ENCODE measurements at places on chromosomes 5 and 9. TPM values are rescaled to one million over a fixed set of nuclear protein-coding genes. Genes with fewer than 3 reads are reported as not detected.

The MYOZ3 gene
- total RNA-seq: 19.4 TPM

The HEMGN gene
- total RNA-seq: not detected

The ZNF189 gene
- total RNA-seq: 11.9 TPM

The SLC36A2 gene
- total RNA-seq: not detected

The PPP1R2B gene
- total RNA-seq: not detected

The DRD1 gene
- total RNA-seq: 0.19 TPM

The C9orf153 gene
- total RNA-seq: 0.65 TPM

The NPR2 gene
- total RNA-seq: 11.0 TPM

The MED10 gene
- 20.1 TPM for total RNA-seq

The PTGR1 gene
- total RNA-seq: 28.5 TPM

- H3K27ac ChIP-seq: no peak overlapping the region
- H3K4me1 ChIP-seq: peaks cover 2% of the 10 kb centered on the region
- no peak overlapping the region for H3K4me3 ChIP-seq
- H3K27me3 ChIP-seq: no peaks in the 10 kb centered on the region
Observed at GRCh38 chr9:76756268-76756640, 8.0 kb upstream of the PCA3 start.

GRCh38 chr9:135589596-135590485 lies 28.3 kb downstream of the PAEP start:
- no peak overlapping the region for H3K27ac ChIP-seq
- no peaks in the 10 kb centered on the region for H3K4me1 ChIP-seq
- H3K27me3 ChIP-seq: no peaks in the 10 kb centered on the region
- H3K36me3 ChIP-seq: no peaks in the 10 kb centered on the region
- H3K4me3 ChIP-seq: no peak overlapping the region

DNA sequence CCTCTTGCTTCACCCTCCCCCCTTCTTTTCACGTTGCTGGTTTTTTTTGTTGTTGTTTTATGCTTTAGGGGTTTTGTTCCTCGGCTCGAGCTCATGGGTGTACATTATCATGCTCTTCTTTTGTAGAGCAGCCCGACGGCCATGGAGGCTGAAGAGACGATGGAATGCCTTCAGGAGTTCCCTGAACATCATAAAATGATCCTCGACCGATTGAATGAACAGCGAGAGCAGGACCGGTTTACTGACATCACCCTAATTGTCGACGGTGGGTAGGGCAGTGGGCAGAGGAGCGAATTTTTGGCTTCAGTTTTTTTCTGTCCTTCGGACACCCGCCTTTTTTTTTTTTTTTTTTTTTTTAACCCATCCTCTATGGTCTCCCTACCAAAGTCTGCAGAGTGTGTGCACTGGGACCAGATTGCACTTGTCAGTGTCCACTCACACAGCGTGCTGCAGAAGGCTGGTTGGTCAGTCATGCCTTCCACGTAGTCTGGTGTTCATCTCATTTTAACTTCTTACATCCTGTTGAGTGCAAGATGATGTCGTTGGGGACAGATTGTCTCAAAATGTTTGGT lies 1.3 kb downstream of the ZNF131 start:
- no peaks in the 10 kb centered on the region for H3K4me1 ChIP-seq
- H3K27me3 ChIP-seq: no peaks in the 10 kb centered on the region
- DNase-seq: no peak
- H3K4me3 ChIP-seq: peak overlapping the region; percentile 76

GRCh38 chr5:60141119-60141518 lies 247.6 kb upstream of the PDE4D start:
- H3K4me3 ChIP-seq: no peak overlapping the region
- no peaks in the 10 kb centered on the region for H3K27me3 ChIP-seq

- H3K36me3 ChIP-seq: no peaks in the 10 kb centered on the region
- no peak overlapping the region for H3K4me3 ChIP-seq
- H3K27ac ChIP-seq: no peak overlapping the region
- H3K27me3 ChIP-seq: no peaks in the 10 kb centered on the region
Observed at GRCh38 chr9:130382096-130382495, 62.7 kb upstream of the ASS1 start.

DNA sequence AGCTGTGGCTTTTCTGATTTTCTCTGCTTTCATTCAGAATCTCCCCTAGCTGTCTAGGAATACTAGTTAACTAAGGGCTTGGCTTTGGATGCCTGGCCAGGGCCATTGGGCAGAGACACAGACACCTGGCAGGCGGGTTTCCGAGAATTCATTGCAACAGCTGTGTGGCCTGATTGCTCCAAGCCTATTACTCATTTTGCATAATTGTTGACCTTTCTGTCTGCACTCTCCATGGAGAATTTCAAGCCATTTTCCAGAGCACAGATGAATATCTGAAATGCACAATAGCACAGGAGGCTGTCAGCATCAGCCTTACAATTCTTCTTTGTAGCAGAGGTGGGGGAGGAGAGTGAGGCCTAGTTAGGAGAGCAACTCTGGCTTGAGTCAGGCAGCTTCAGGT lies 310.5 kb downstream of the DMAC1 start:
- H3K4me1 ChIP-seq: no peaks in the 10 kb centered on the region
- H3K27me3 ChIP-seq: no peaks in the 10 kb centered on the region
- no peaks in the 10 kb centered on the region for H3K36me3 ChIP-seq
- DNase-seq: no peak
- H3K27ac ChIP-seq: no peak overlapping the region

DNA sequence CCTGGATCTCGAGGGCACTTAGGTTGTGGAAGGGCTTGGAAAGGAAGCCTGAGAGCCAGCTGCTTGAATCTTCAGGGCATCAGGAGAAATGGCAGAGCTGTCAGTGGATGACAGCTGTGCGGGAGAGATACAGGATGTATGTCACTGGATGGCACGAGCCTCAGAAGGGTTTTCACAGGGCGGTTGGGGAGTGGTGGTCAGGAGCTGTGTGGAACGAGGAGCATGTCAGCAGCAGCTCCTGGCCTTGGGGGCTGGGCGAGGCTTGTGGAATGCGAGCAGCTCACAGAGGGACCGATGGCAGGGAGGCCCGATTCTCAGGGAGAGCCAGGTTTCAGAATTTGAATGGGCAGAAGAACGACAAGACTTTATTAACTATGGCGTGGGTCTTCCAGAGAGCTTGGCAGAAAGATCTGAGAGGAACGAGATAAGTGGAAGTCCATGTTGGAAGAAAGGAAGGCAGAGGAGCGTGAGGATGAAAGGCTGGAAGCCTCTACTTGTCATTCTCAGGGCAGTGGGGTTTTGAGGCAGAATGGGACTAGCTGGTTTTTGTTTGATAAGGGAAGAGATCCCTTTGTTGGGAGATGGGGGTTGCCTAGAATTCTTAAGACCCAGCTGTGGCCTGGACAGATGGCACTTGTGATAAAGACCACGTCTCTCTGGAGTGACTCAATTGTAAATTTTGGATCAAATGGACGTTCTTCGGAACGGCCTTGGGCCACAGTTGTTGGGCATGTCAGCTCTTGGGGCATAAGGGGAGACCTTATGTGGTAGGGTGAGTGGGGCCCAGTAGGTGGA lies 60.3 kb downstream of the SNX30 start:
- peaks cover 2% of the 10 kb centered on the region for H3K36me3 ChIP-seq
- no peak overlapping the region for H3K4me3 ChIP-seq
- H3K27ac ChIP-seq: no peak overlapping the region
- no peaks in the 10 kb centered on the region for H3K27me3 ChIP-seq
- peaks cover 2% of the 10 kb centered on the region for H3K4me1 ChIP-seq
- DNase-seq: no peak

DNA sequence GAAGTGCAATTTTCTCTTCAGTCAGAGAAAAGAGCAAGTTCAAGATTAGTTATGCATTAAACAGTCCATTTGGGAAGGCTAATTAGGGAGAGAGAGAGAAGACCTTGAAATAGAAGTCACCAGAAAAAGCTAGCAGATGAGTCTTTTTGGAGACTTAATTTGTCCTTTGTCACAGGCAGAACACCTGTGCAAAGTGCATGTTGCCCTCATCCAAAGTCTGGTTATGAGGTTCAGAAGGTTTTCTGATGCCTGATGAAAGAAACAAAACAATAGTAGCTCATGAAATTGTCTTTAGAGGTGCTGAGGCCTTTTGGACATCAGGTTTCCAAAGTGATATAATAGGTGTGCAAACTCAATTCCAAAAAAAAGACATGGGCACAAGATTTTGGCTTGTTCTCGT lies 199.3 kb downstream of the MAN2A1 start:
- H3K4me1 ChIP-seq: no peaks in the 10 kb centered on the region
- H3K27ac ChIP-seq: no peak overlapping the region
- no peak for DNase-seq

DNA sequence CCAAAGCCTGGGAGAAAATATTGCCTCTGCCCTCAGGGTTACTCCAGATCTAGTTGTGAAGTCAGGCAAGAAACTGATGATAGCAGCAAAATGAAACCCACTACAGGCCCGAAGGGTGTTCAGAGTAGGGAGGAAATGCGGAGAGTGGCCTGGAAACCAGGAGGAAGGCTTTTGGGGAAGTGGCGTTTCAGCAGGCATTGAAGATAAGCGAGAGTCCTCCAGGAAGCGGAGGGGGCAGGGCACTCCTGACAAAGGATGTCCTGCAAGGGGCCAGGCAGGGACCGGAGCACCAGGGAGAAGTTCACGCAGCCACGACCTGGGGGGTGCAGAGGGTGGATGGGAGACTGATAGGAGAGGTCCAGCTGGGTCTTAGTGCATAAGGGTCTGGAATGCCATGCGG lies 7.8 kb upstream of the FOXI1 start:
- no peak overlapping the region for H3K27ac ChIP-seq
- no peaks in the 10 kb centered on the region for H3K4me1 ChIP-seq
- no peak for DNase-seq
- H3K4me3 ChIP-seq: no peak overlapping the region

GRCh38 chr5:143147383-143147782 lies 256.1 kb downstream of the NR3C1 start:
- H3K4me1 ChIP-seq: no peaks in the 10 kb centered on the region
- H3K27me3 ChIP-seq: no peaks in the 10 kb centered on the region
- no peak overlapping the region for H3K27ac ChIP-seq
- no peak overlapping the region for H3K4me3 ChIP-seq
- no peak for DNase-seq

- no peaks in the 10 kb centered on the region for H3K36me3 ChIP-seq
- peaks cover 65% of the 10 kb centered on the region for H3K27me3 ChIP-seq
- peaks cover 15% of the 10 kb centered on the region for H3K4me1 ChIP-seq
- DNase-seq: no peak
- no peak overlapping the region for H3K4me3 ChIP-seq
Observed at GRCh38 chr9:99827244-99827643, 5.6 kb downstream of the NR4A3 start.

- no peaks in the 10 kb centered on the region for H3K36me3 ChIP-seq
- H3K4me1 ChIP-seq: no peaks in the 10 kb centered on the region
- H3K27me3 ChIP-seq: no peaks in the 10 kb centered on the region
- no peak overlapping the region for H3K27ac ChIP-seq
Observed at GRCh38 chr9:30482499-30482898, 1901.9 kb upstream of the ACO1 start.

GRCh38 chr9:131982671-131983239 lies 96.9 kb downstream of the MED27 start:
- no peak overlapping the region for H3K4me3 ChIP-seq
- no peaks in the 10 kb centered on the region for H3K4me1 ChIP-seq
- H3K27me3 ChIP-seq: no peaks in the 10 kb centered on the region
- no peaks in the 10 kb centered on the region for H3K36me3 ChIP-seq

DNA sequence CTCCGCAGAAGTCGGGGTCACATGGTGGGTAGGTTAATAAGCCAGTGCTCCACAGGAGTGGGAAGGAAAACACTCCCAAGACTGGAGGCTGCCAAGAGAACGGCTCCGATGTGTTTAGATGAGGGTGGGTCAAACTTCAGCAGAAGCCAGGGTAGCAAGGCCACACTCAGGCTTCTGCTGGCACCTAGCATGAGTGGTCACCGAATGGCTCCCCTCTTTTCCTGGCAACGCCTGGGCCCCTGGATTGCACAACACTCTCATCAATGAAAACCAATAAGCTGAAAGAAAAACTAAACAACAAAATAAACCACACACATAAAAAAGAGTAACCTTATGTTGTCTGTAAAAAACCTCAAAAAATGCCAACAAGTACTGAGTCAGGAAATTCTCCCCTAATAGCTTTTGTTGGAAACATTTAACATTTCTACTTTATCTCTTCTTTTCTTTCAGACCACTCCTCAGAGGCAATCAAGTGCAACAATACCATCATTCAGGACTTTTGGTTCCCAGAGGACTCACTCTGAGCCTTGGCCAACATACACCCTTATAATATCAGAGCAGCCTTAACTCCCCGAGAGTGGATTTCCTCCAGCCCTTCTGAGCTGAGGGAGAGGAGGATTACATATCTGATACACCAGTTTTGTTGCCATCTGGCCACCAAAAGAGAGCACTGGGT lies 279.9 kb downstream of the ENC1 start:
- H3K36me3 ChIP-seq: no peaks in the 10 kb centered on the region
- no peaks in the 10 kb centered on the region for H3K4me1 ChIP-seq
- no peak overlapping the region for H3K27ac ChIP-seq
- no peak overlapping the region for H3K4me3 ChIP-seq

- no peak overlapping the region for H3K4me3 ChIP-seq
- no peak for DNase-seq
- H3K36me3 ChIP-seq: no peaks in the 10 kb centered on the region
- no peaks in the 10 kb centered on the region for H3K27me3 ChIP-seq
- H3K27ac ChIP-seq: no peak overlapping the region
Observed at GRCh38 chr5:148839960-148840359, 13.5 kb downstream of the ADRB2 start.

- H3K4me3 ChIP-seq: no peak overlapping the region
- H3K36me3 ChIP-seq: no peaks in the 10 kb centered on the region
- H3K4me1 ChIP-seq: peaks cover 18% of the 10 kb centered on the region
- H3K27me3 ChIP-seq: no peaks in the 10 kb centered on the region
Observed at GRCh38 chr9:91858213-91859030, 91.6 kb downstream of the ROR2 start.

DNA sequence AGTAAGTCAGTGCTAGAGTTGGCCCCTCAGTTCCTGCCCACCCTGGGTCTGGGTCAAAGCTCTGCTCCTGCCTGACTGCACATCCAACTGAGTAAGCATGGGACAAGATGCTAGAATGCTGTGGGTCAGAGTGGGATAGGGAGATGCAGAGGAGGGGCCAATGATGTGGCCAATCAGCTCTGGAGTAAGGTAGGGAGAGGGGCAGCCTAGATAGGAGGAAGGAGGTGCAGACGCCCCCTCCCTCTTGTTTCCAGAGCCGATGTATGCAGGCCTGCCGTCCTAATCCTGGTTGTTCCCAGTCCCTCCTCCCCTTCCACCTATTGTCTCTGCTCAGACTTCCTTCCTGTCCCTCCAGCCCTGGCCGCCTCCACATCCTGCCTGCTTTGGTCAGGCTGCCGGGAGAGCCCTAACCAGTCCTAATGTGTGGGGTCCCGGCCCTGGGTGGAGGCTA lies 1.3 kb downstream of the ARAP3 start:
- no peaks in the 10 kb centered on the region for H3K36me3 ChIP-seq
- H3K27ac ChIP-seq: peak overlapping the region; percentile 37
- peaks cover 24% of the 10 kb centered on the region for H3K4me1 ChIP-seq

DNA sequence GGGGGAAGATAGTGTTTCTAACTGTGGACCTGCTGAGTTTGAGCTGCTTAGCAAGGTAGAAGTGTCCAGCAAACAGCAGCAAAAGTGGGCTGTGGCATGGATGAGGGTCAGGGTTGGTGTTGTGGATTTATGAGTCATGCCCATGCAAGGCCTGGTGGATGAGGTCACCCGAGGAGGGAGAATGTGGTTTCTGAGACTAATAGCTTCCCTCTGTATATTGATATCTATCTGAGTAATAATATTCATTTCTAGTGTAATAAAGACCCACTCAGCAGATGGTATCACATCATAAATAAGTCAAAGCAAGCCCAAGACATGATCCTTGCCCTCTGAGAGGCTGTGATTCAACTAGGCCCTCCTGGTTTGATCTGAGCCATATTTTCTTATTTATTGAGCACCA lies 597.8 kb upstream of the CLINT1 start:
- no peak overlapping the region for H3K4me3 ChIP-seq
- no peak for DNase-seq
- no peaks in the 10 kb centered on the region for H3K27me3 ChIP-seq
- no peaks in the 10 kb centered on the region for H3K4me1 ChIP-seq
- H3K36me3 ChIP-seq: no peaks in the 10 kb centered on the region
